Renal pelvis (tissue), 12 donors: ENCODE measurements at places on chromosomes 12 and 14. TPM values are rescaled to one million over a fixed set of nuclear protein-coding genes. Genes with fewer than 3 reads are reported as not detected.

DNA sequence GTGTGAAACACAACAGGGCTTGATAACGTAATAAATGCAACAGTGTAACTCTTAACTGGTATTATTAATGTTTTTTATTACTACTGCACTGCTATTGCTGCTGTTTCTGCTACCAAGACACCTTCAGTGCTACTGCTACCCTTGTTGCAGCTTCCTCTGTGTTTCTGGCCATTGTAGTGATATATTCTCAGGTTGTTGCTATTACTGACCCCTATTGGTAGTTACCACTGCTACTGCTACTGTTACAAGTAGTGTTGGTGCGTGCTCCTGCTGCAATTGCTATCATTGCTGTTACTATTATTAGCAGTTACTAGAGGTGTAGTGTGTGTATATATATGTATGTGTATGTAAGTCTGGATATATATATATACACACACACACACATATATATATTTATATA, 87.2 kb upstream of the PTPRB start:
- no peak for DNase-seq

- no peak for DNase-seq
Measured at GRCh38 chr14:59097681-59098080, 90.8 kb upstream of the DAAM1 start.

DNA sequence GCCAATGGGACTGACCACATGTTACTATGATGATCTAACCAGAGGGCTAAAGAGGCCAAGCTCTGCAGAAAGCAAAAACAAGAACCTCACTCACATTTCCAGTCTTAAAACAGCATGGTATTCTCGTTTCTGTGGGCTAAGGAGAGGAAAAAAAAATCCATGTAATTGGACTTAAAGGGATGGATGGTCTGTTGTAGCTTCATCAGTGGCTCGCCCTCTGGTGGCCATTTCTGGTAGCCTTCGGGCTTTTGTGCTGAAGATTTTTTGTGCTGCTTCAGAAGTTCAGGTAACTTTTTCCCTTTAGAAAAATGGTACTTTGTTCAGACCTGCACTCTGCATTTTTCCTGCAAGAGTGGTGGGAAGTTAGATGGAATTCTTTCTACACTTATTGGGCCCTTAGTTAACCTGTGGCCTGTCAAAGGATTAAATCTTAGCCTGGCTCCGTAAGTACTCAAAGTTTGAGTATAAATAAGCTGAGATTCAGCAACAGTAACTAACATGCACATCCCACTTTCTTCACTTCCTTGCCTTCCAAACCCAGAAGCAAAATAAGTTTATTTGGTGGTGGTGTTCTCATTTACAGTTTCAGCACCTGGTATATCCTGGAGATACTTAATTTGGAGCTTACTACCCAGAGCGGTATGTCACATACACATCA, 22.3 kb downstream of the DCAF4 start:
- DNase-seq: peak; percentile 54

GRCh38 chr12:4809013-4809448, 88.8 kb downstream of the GALNT8 start:
- DNase-seq: peak; percentile 60

Gene CCDC77
- 30.1 TPM for polyA plus RNA-seq

Gene ANAPC5
- polyA plus RNA-seq: 200 TPM

Gene TAS2R42
- not detected for polyA plus RNA-seq

GRCh38 chr14:74346341-74346740, 1.9 kb upstream of the VRTN start:
- no peak for DNase-seq

- no peak for DNase-seq
Measured at GRCh38 chr14:68814238-68814538, 21.3 kb upstream of the ZFP36L1 start.

DNA sequence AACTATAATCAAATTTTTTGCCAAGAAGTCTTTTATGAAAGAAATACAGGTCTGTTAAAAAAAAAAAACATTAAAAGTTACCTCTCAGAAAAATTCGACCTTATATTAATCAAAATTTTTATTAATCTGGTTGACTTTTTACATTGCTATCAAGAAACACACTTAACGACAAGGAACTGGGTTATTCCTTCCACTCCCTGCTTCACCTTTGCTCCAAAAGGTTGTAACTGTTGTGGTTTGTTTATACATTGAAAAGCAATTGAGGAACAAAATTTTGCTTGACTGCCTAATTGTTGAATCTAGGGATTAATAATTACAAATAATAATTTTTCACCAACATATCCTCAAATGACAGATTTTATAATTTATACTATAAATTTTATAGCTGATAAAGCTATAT, 28.4 kb downstream of the TSPAN8 start:
- no peak for DNase-seq

GRCh38 chr12:77521508-77522115, 309.1 kb upstream of the NAV3 start:
- DNase-seq: peak; percentile 7
